ENCODE measurements at places on chromosomes 2 and 18.

DNA sequence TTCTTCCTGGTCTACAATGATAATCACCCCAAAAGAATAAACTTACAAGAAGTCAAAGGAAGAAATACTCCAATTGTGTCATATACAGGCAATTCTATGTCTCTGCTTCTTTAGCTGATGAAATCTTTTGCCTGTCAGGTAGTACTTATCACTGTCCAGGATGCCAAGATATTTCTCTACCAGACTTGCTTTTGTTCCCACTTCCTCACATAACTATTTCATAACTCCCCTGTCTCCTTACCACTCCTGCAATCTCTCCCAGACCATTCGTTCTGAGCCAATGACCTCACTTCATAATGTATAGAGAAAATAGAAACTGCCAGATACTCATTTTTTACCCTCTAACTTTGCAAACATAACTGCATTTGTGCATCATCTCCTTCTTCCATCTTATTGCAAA, 39.1 kb downstream of the HNMT start:
- no peak for DNase-seq

DNA sequence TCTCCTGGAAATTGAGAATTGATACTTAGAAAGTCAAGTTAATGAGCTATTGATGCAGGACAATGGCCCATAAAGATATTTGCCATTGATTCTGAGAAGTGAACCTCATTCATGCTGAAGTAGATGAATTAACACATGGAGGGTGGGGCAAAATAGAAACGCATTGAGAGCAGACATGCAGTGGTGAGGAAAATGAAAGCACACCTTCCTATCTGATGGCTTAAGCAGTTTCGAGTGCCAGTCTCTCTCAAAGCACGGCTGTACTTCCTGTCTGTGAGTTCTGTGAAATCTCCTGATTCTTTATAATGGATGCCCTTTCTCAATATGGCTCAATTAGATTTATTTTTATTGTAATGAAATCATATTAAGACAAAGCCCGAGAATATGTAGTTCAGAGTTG, 247.0 kb downstream of the TMX3 start:
- no peak for DNase-seq

DNA sequence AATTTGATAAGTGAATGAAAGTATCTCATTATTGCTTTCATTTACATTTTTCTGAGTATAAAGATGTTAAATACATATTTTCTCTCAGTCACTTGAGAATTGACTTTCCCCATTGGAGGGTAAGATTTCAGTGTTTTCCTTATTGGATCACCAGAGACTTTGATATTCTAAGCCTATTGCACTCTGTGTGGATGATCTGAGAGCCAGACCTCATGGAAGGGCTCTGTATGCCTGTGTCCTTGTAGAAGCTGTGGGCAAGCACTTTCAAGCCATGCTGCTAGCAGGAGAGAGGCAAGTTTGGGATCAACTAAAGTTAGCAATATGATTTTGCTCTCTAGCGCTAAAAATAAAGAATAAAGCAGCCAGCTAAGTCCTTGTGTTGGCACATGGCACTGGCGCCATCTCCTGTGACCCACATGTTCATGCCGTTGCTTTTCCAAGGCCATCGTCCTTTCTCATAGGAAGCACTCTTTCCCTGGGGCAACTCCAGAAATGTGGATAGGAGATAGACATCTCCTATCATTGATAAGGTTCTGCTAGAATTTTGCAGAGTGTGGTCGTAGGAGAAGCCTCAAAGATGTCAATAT, 72.6 kb downstream of the AOX1 start:
- DNase-seq = no peak

DNA sequence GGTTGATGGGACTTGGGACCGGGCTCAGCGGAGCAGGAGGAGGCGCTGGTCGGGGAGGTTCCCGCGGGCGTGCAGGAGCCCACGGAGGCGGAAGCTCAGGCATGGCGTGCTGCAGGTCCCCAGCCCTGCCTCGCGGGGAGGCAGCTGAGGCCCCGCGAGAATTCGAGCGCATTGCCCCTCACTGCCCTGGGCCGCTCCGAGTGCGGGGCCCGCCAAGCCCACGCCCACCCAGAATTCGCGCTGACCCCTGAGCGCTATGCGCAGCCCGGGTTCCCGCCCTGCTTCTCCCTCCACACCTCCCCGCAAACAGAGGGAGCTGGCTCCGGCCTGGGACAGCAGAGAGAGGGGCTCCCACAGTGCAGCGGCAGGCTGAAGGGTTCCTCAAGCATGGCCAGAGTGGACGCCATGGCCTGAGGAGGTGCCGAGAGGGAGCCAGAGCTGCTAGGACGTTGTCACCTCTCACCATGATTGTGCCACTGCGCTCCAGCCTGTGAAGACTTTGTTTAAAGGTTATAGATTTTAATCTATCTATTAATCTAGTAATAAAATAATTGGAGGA, 357.2 kb upstream of the RGPD4 start:
- no peak for DNase-seq

DNA sequence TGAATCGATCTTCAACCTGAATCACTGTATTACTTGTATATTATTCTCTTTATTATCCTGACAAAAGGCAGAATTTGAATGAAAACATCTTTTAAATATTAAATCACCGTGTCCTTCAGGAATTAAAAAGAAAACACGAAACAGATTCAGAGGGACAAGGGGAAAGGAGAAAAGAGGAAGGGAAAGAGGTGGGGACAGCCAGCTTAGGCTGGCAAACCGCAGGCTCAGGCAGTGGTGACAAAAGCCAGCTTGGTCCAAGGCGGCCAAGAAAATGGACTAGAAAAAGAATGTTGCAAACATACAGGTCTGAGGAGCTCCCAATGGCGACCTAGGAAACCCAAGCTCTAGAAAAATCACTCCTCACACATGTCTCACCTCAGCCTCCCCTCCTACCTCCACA, 6.8 kb downstream of the B4GALT6 start:
- no peak for DNase-seq

DNA sequence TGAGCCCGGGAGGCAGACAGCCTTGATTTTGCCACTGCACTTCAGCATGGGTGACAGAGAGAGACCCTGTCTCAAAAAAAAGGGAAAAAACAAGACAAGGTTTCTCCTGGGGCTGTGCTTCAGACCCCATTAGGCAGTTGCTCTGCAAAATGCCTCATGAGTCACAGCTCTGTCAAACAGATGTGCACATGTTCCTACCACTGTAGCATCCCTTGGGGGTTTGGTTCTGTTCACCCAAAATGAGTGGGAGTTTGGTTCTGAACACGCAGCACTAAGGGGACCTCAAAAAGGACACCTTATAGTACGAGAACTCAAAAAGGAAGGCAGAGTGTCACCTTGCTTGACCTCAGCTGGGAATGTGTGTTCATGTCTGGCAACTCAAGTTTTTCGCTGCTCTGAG, 134.9 kb downstream of the RPIA start:
- DNase-seq = no peak

GRCh38 chr18:65477455-65477854, 273.4 kb upstream of the CDH7 start:
- no peak for DNase-seq

DNA sequence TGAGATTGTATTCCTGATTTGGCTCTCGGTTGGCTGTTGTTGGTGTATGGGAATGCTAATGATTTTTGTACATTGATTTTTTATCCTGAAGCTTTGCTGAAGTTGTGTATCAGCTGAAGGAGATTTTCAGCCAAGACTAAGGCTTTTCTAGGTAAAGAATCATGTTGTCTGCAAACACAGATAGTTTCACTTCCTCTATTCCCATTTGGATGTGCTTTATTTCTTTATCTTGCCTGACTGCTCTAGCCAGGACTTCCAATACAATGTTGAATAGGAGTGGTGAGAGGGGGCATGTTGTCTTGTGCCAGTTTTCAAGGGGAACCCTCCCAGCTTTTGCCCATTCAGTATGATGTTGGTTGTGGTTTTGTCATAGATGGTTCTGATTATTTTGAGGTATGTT, 90.4 kb downstream of the CYP26B1 start:
- no peak for DNase-seq

DNA sequence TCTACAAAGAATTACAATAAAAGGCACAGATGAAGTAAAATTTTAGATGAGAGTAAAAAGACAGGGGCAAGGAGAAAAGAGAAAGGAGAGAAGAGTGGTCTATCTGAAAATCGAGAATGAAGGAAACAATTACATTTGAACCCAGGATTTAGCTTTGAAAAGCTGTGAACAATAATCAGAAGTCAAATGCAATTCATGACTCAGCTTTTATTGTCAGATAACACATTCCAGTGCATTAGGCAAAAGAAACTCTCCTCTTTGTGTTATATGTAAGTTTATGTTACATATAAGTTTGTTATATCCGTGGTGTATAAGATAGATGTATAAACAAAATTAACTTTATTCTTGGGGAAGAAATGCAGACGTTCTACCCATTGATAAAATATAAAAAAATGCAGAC, 284.5 kb downstream of the GBX2 start:
- DNase-seq = no peak

DNA sequence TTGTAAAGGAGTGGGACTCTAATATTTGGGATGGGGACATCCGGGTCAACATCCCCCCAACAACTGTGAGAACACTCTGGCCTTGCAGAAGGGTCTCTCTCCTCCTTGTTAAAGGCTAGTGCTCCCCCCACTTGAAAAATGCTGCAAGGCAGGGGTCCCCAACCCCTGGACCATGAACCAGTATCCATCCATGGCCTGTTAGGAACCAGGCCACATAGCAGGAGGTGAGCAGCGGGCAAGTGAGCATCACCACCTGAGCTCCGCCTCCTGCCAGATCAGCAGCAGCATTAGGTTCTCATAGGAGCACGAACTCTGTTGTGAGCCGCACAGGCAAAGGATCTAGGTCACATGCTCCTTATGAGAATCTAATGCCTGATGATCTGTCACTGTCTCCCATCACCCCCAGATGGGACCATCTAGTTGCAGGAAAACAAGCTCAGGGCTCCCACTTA, 243.9 kb upstream of the ID2 start:
- DNase-seq = no peak

GRCh38 chr2:191650896-191651773, 26.8 kb upstream of the NABP1 start:
- no peak for DNase-seq

- no peak for DNase-seq
Measured at GRCh38 chr18:57422313-57422872, 12.8 kb upstream of the ONECUT2 start.

DNA sequence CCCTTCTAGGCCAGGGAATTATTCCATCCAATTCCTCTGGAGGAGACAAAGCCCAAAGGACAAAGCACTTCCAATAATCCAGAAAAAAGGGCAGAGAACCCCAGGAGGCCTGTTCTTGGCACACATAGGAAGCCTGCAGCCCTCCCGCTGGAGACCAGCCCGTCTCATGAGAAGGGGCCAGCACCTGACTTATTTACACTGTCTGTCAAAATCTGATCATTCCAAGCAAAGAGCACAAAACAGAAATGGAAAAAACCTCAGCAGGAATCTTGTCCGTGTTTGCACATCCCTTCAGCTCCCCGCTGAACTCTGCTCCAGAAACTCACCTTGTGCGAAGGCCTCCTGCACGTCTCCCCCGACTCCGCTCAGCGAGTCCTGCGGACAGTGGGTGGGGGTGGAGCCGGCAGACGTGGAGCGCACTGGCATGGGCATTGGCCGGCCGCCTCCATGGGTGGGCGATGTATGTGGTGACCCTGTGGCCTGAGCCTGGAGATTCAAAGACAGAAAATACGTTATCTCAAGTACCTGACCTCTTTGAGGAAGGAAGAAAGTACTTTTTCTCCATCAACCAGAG, 46.2 kb upstream of the DNMT3A start:
- DNase-seq = no peak

GRCh38 chr18:54444319-54444914, 86.7 kb downstream of the C18orf54 start:
- DNase-seq = peak; percentile 5

DNA sequence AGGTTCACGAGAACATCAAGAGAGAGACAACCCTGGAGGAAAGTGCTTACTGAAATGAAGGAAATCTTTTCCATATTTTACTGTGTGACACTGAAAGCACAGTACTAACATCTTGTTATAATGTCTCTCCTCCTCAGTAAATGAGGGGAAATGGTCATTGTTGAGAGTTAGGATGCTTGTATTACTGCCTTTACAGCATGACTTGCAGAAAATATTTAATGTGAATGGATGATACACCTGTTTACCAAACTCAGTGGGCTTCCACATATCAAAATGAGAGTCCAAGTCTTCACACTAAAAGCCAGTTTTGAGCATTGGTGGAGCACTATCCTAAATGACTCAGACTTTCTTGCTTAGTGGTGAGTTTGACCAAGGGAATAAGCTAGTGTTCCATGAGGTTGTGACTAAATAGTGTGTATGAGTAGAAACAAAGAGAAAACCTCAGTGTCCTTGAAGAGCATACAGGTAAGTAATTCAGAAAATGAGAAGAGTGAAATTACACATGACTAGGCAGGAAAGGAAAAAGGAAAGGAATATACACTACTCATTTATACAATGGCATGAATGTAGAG, 930.7 kb upstream of the CELF4 start:
- DNase-seq = no peak

DNA sequence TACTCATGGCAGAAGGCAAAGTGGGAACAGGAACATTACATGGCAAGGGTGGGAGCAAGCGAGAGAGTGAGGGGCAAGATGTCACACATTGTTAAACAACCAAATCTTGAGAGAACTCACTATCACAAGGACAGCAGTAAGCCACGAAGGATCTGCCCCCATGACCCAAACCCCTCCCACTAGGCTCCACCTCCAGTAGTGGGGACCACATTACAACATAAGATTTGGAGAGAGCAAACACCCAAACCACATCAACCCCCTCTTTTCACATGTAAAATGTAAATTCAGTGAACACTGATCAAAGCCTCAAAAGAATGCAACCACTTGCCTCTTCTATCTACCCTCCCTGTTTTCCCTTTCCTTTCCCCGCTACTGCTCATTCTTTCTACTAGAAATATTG, 43.6 kb upstream of the TNP1 start:
- no peak for DNase-seq

DNA sequence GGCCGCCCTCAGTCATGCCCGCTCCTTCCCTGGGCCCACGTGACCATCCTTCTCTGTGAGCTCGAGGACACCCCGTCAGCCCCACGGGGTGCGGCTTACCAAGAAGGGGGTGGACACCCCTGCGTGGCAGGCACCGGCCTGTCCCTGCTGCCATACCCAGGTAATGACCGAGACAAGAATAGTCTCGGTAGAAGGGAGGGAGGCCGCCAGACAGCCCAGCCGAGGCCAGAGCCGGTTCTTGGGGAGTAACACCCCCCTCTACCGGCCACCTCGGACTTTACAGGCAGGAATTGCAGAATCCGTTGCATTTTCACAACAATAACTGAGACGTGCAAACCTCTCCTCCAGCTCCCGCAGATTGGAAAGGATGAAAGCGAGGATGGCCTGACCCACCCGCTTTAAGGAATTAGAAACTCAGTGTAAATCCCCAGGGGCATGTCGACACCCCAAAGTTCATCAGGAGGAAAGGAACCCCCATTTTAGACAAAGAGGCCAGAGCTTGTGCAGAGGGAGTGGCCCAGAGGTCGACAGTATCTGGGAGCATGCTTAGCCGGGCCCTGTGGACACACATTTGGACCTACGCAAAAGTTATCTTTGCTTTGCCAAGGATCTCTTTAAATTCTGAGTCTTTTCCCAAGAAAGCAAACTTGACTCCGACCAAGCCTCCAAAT, 60.1 kb upstream of the GLI2 start:
- DNase-seq = peak; percentile 14

All from NK-92 treated with Interleukin-12 subunit alpha and Interleukin-12 subunit beta, amount 100 ng/mL, for 24 hours (cell line).